WTC11 (cell line): ENCODE measurements at places on chromosomes 13 and 19. TPM values are rescaled to one million over a fixed set of nuclear protein-coding genes. Genes with fewer than 3 reads are reported as not detected.

The VSTM2B gene
- total RNA-seq: 1.7 to 3.2 TPM (median 2.2 TPM) in 3 replicates

The KLC3 gene
- 5.2 to 6.5 TPM (median 5.3 TPM) in 3 replicates for total RNA-seq

The NUP58 gene
- total RNA-seq: 59.0 to 63.4 TPM (median 60.3 TPM) in 3 replicates

The NKG7 gene
- total RNA-seq: 0.53 to 0.63 TPM in 2 of 3 replicates, not detected in the other

The ZNF708 gene
- 27.2 to 34.9 TPM (median 30.1 TPM) in 3 replicates for total RNA-seq

The ZNF443 gene
- 7.0 to 8.0 TPM (median 7.1 TPM) in 3 replicates for total RNA-seq

The IGFL2 gene
- total RNA-seq: not detected in 3 replicates
